GM13976 (cell line): ENCODE measurements at places on chromosomes 4 and X.

DNA sequence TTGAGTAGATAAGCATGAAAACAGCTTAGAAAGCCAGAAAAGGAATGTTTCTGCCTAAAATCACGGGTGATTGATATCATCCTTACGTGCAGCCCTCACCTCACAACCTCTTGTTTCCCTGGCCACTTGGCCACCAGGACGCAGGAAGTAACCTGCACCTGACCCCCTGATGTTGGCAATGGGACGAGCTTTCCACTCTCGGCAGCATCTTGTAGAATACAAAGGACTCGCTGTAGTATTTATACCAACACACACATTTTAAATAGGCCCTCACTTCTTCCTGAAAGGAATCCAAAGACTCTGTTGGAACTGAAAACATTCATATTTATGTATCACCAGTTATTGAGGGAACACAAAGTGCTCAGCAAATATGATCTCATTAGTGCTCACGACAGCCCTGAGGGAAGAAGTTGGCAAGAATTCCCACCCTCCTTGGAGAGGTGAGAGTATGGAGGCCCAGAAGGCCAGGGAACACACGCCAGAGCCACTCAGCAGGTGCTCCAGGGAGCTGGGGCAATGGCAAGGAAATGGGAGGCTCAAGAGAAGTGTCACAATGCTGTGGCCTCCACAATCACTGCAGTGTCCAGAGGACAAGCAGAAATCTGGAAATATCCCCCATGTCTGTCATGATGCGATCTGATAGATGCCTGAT is 103.3 kb upstream of the KIT start:
- no peak for DNase-seq

DNA sequence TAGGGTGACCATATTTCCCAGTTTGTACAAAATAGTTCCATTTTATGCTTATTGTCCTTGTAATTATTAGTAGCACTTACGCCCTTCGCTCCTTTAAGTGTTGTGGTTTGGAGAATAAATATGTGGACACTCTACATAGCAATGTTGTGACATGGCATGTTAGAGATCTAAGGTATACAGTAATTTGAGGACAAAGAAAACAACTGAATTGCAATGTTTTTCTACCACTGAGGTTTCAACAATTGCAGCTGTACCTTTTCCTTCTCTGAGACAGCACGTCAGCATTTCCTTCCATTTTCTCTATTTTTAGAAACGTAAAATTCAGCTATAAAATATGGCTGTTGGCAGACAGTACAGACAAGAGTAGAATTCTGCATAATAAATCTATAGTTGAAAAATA is 323.1 kb downstream of the MAPK10 start:
- DNase-seq = no peak

- DNase-seq = no peak
Measured at GRCh38 chr4:163920426-163920825, 425.9 kb downstream of the TMA16 start.

GRCh38 chrX:149825424-149825823 is 43.7 kb downstream of the MAGEA9 start:
- DNase-seq = no peak

DNA sequence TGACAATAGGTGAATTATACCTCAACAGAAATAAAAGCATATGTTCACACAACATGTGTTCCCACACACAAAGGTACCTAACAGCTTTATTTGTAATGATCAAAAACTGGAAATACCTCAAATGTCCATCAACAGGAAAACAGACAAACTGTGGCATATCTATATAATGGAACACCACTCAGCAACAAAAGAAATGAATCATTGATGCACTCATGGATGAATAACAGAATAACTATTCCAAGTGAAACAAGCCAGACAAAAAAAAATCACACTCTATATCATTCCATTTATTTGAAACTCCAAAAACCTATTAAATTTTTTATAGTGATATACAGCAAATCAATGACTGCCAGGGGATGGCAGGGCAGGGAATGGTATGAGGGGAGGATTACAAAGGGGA is 148.1 kb downstream of the PLS3 start:
- no peak for DNase-seq

DNA sequence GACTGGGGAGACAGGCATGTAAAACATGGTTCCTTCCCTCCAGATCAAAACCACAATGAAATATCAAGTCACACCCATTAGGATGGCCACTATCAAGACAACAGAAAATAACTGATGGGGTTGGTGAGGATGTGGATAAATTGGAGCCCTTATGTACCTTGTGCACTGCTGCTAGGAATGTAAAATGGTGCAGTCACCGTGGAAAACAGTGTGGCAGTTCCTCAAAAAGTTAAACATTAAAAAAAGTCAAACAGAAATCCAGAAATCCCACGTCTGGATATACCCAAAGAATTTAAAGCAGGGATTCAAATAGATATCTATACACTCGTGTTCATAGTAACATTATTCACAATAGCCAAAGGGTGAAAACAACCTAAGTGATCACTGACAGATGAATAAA is 35.2 kb upstream of the MSX1 start:
- DNase-seq = no peak

DNA sequence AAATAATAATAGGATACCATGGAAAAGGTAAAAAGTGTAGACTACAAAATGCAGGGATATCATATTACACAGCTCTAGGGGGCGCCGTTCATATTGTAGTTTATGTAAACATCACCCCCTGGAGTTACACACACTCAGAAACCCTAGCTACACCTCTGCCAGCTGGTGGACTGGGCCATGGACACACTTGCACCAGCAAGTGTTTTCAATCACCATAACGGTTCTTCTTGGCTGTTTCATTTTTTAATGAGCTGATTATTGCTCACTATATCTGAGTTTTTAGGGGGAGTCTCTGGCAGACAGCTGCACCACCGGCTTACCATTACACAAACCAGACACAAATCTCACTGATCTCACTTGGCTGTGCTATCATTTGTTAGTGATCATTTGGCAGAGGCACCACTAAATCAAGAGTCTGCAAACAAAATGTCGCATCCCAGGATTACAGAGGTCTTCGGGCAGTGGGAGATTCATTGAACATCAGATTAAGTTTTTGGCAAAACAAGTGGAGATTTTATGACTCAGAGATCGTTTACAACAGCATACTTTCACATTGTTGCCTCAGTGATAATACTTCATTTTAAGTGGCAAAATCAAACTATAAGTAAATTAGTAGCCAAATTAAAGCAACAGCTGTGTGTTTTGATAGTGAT is 185.7 kb downstream of the UNC5C start:
- DNase-seq = no peak

DNA sequence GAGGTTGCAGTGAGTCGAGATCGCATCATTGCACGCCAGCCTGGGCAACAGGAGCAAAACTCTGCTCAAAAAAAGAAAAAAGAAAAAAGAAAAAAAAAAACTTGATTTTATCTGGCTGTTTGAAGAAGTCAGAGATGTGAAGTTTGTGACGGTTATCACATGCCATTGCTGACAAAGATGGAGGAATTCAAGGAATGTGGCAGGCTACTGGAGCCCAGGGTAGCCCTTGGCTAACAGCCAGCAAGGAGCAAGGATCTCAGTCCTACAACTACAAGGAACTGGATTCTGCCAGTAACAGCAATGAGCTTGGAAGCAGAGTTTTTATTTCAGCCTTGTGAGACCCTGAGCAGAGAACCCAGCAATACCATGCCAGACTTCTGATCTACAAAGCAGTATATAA is 24.3 kb upstream of the TET2 start:
- DNase-seq = no peak

DNA sequence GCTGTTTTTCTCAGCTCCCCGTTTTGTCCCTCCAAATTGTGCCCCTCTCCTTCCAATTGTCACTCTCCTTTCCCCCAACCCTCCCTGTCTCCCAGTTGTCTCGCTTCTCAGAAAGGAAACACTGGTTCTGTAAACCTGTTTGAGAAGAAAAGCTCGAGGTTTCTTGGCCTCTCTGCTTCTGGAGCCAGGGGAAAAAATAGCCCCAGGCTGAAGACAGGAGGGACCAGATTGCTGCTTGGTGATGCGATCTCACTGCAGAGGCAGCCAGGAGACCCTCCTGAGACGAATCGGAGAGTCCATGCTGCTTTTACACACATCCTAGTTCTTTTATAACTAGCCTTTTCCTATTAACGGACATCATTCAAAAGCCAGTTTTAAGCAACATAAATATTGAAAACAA is 21.2 kb downstream of the TRIML1 start:
- no peak for DNase-seq

GRCh38 chrX:14777525-14777924 is 95.3 kb downstream of the FANCB start:
- DNase-seq = no peak
